Stimulated activated CD8-positive, alpha-beta memory T cell treated with anti-CD3 and anti-CD28 coated beads, Interleukin-2, amount 100 ng/mL, for 1 hour (primary cell): ENCODE measurements at places on chromosomes 2 and 18.
A peak's percentile ranks its signal among the peaks of the same experiment; 100 is the strongest.

DNA sequence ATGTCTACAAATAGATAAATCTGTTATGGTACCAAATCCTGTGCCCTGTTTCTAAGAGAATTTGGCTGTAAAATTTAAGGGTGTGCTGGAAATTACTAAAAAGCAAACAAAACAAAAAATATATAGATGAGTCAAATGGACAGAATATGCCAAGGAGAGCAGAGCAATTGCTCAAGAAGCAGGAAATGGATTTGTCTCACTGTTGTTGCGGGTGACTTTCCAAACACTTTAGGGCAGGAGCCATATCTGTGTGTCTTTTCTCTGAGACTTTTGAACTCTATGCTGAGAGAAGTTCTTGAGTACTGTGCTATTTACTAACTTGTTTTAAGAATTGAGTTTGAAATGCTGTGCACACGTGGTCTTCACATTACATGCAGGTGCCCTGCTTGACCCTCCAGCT is 221.7 kb downstream of the PHLPP1 start:
- no peak for DNase-seq

- DNase-seq, result no peak
Measured at GRCh38 chr2:127029350-127030051, 77.5 kb downstream of the BIN1 start.

GRCh38 chr2:190551928-190552327 is 17.4 kb upstream of the NEMP2 start:
- DNase-seq, result no peak

GRCh38 chr2:233434666-233435330 is 80.5 kb downstream of the DGKD start:
- no peak for DNase-seq

GRCh38 chr2:122391726-122392125 is 636.3 kb downstream of the TSN start:
- no peak for DNase-seq

- no peak for DNase-seq
Measured at GRCh38 chr18:79983253-79983652, 5.1 kb downstream of the TXNL4A start.

DNA sequence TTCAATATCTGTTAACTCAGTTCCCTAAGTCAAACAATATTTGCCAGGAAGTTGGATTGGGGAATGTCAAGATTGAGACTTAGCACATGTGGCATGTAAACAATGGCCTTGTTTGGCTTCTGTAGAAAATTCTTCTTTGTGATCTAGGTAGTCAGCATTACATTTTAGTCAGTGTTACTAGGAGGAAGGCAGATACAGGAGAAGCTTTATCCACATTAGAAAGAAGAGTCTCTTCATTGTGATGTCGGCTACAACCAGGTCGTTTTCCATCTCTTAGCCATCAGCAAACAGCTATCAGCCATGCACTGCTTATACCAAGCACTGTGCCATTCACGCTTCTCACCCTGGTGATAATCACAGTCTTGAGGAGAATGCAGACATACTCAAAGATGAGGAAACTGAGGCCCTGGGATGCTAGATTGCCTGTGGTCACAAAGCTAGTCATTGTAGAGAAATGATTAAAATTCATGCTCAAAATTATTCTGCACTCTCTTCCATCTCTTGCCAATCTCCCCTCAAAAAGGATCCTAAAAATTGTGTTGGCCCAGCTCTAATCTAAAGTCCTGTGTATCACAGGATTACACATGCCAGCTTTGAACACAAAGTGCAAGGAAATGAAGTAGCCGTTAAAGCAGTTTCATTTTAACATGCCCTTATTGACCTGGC is 3.2 kb downstream of the GALNT5 start:
- no peak for DNase-seq

DNA sequence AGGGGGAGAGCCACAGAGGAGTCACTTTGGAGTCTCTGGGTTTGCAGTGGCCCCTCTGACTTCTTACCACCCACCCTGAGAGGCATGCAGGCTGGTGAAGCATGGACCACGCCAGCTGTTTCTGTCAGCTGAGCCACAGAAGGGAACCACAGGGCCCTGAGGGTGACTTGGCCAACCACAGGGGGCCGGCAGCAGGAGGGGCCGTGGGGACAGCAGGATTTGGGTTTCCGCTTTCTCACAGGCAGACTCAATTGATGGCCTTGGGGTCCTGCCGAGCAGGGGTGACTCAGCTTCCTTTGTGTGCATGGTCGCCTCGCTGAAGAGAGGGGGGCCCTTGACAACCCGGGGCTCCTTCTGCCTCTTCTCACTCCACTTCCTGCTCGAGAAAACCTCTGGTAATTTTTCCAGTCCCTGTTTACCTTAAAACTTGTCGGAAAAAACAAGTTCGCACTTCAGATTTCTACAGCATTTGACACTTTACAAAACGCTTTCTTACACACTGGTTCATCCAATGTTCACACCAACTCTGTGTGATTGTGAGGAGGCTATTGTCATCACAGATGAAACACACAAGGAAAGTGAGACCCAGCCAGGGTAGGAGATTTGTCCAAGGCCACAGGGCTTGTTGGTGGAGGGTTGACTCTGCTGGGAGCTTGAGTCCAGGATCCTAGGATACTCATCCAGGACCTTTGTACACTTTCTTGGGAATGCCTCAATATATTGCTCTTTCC is 311.2 kb downstream of the LPIN1 start:
- peak; percentile 24 for DNase-seq

DNA sequence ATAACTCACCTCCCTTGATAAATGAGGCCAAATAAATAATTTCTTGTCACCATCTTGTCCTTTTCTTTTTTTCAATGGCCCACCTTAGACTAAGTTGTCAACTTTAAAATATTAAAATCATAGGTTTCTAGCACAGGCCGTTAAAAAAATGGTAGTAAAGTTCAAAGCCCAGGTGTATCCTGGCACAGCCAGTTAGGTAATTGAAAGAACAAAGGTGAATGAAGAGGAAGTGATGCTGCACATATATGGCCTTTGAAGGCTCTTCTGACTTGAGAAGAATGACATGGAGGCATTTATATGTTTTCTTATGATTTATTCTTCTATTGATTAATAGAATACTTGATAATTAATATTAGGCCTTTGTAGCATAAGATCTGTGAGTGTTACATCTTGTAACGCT is 208.7 kb downstream of the PTPRM start:
- DNase-seq, result no peak

DNA sequence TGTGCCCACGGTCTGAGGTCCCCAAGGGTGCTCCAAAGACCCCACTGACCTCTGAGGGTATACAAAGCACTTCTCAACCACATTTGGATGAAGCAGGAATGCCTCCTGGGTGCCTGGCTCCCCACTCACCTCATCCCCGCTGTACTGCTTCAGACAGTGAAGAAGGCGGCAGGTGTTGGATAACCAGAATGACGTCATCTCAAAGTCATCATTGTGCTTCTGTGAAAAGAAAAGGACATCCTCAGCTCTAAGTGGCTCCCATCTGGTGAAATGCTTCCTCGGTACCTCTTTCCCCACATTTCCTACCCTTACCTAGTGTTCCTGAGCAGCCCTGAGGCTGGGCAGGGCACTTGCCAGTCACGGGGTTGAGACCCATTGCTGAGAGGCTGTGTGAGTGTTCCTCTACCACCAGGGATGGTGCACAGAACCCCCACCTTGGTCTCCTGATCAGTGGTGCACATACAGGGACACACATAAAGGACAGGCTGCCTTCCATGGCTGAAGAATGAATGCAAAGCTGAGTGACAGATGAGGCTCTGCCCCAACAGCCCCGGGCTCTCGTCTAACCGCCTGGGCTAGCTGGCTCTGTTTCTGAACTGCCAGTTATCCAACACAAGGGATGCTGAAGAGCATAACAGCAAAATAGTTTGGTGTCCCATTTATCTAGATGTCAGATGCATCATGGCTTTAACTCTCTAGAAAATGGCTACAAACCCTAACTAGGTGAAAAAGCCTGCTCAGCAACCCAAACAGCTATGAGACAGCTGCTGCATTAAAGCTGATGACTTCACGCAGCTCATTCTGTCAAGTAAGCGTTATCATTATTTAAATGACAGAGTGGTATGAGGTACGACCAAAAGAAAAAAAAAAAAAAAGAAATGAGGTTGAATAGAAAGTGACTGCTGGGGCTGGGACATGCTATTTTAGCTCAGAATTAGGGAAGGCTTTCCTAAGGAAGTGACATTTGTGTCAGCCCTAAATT is 28.2 kb upstream of the ACAA2 start:
- DNase-seq, result no peak

DNA sequence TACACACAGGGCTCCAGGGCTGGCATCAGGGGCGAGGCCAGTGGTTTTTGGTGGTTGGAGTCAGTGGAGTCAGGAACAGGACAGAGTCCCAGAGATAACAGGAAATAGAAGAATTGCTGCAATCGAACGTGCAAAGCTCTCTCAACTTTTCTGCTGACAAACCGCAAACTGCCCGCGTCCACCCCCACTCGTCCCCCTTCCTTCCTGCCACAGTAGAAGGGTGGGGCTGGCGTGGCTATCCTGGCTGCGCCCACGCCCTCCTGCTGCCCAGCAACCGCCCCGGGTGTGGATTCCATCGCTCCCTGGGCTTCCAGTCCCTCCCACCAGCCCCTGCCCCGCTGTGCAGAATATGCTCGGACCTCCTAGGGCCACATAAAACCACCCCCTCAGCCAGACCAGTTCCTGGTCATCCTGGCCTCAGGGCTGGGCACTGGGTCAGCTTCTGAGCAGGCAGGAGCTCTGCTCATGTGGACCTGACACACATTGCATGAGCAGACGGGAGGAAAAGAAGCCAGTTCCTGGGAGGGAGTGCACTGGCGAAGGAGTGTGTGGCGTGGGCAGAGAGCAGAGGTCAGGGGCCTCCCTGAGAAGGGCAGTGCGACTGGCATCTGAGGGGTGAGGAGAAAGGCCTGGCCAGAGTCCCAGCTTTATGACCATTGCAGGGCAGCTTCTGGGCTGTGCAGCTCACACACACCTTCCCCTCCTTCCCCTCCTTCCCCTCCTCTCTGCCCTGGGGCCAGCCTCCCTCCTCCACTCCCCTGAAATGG is 85.4 kb upstream of the ATG16L1 start:
- no peak for DNase-seq

DNA sequence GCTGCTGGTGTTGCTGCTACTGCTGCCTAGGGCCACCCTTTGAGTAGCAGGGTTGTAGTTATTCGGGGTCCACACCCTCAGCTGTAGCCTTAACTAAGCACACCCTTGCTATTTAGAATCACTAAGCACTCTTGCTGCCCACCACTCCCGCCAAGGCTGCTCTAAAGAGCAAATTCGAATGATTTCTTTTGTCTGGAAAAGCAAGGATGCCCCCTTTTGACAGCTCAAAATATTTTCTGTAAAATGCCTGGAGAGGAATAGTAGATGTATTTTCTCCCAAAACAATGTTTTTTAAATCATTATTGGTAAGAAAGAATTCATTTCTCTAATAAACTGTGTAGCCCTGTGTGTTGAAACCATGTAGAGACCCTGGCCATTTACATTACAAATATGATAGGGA is 80.8 kb upstream of the PAPOLG start:
- DNase-seq, result no peak

GRCh38 chr2:70834106-70834505 is 1.5 kb downstream of the CD207 start:
- no peak for DNase-seq

DNA sequence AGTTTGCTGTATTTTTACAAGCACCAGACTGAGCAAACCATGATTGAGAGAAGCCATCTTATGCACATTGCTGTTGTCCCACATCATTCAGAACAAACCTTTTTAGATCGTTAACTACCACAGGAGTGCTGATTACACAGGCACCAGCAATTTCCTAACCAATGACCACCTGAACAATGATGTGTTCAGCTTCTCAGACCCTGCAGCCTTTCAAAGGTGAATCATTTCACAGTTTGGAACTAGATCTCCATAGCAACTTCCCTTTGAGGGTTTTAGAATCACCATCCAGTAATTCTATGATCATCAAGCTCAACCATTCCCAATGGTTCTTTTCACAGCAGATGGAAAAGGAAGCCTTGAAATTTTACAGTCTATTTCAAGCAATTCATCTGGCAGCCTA is 71.4 kb downstream of the OLA1 start:
- DNase-seq, result no peak

DNA sequence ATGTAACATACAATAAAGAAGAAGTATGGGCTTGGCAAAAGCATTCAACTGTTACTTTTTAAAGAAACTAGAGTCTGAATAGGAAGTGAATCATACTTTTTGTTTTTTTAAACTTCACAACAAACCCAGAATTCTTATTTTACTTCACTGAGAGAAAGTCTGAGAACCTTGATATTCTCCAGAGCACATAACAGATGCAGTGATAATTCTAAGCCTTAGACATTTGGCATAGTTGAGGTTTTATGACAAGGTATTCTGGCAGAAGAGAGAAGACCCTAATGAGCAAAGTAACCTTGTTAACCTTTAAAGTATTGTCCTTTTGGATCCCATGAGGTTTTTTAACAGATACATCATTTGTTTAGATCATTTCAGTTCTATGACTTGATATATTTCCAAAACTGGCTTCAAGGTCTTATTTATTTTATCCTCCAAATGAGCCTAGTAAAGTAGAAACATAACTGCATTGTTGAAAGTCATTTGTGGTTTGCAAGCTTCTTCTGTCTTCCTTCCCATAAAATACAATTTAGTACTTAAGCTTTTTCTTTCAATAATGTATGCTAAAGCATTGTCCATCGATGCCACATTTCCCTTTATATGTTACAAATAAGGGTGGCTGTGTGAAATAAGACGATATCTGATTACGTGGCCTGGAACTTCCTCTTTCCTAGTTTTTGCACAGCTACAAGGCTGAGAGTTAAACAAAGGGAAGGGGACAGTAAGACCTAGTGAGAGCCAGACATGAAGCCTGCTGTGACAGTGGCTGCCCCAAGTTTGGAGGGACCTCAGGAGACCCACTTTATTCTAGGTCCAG is 86.1 kb upstream of the ITPRID2 start:
- DNase-seq, result no peak

GRCh38 chr2:81858998-81859397 is 1554.4 kb upstream of the LRRTM1 start:
- no peak for DNase-seq

- DNase-seq, result no peak
Measured at GRCh38 chr2:108623616-108624015, 89.3 kb downstream of the LIMS1 start.

DNA sequence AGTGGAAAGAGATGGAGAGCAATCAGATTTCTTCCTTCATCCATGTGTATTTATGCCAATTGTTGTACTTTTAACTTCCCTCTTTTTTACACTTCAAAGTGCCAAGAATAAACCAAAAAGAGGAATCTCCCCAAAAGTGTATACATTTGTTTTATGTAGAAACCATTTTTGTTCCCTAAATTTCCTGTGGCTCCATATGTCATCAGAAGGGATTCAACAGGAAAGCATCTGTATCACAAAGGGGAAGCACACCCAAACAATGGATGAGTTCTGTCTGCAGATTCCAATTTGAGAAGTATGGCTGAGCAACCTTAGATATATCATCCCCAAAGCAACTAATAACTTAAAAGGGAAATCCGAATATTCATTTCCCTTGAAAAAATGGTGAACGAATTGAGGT is 275.0 kb downstream of the MREG start:
- DNase-seq, result no peak

DNA sequence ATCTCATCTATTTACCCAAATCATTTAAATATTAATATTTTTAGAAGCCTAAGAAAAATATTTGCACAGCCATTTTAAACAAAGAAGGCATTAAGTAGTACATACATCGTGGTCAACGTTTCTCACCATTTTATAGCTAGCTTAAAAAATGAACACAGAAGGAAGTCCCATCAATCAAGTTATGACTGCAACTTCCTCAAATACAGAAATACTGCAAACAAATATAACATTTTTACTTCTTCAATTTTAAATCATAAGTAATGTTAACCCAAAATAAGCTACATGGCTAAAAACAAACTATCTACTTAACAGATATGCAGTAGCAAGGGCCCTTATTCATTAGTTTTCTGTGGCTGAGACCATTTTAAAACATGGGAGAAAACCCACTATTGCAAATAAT is 30.6 kb downstream of the ITSN2 start:
- no peak for DNase-seq
